T-helper 2 cell (primary cell): ENCODE measurements at places on chromosomes 13 and 19.

GRCh38 chr13:99258946-99259345, 767 bp upstream of the GPR18 start:
- DNase-seq = peak; percentile 85

DNA sequence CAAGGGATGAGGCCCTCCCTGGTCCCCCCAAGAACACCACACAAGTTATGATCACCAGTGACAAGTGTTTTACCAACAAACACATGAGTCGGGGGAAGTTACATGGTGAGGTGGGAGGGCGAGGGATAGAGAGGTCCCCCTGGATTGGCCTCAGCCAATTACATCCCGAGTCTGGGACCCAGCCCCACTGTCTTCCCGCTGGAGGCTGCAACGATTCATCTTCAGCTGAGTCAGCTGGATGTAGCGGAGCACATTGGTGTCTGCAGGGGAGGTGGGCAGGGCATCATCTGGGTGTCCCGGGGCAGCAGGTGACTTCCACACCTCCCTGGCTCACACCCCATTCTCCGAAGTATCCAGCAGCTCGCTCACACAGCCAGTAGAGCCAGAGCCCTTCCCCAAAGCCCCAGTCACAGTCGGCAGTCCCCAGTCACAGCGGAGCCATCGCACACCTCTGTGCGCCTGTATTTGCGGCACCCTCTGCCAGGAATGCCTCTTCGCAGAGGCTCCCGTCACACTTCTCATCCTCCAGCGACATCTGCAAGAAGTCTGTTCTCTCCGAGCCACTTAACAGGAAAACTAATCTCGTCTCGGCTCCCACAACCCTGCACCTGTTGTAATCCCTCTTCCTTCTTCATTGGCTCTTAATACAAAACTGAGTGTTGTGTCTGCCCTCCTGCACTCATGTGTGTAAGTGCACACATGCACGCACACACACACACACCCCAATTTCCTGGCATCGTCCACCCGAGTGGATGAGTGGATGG, 2.0 kb downstream of the TTC9B start:
- DNase-seq = no peak

DNA sequence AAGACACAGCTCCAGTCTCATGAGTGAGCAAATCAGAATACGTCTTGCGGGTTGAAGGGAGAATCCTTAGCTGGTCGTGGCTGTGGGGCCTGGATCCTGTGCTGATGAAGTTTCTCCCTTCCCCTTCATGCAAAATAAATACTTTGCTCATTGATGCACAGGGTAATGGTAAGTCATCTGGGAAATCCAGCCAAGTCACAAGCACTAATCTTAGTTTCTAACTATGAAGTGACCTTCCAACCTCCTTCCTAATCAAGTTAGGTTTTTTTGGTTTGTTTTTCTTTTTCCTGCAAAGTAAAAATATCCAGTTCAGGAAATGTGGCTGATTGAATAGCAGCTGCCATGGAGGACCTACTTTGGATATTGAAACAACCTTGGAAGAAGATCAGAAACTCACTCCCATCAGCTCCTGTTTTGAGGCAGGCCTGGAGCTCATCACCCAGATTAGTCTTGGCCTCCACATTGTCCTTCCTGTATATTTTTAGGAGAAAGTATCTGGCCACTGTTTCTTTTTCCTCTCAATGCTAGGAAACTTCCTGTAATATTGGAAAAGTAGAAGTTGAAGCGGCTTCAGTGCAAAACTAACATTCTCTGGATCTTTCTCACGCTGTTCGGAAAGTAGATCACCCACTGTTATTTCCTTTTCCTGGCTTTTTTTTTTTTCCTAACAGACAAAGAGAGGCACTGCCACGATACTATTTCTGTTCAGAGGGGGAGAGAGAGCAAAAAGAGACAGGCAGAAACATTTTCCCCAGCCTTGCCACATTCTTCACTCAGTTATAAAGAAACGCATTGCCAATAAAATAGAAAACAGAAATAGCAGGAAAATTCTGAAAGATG, 12.3 kb upstream of the ARL11 start:
- no peak for DNase-seq

- no peak for DNase-seq
These were observed 1.1 kb upstream of the MVB12A start for GRCh38 chr19:17418710-17419109.

DNA sequence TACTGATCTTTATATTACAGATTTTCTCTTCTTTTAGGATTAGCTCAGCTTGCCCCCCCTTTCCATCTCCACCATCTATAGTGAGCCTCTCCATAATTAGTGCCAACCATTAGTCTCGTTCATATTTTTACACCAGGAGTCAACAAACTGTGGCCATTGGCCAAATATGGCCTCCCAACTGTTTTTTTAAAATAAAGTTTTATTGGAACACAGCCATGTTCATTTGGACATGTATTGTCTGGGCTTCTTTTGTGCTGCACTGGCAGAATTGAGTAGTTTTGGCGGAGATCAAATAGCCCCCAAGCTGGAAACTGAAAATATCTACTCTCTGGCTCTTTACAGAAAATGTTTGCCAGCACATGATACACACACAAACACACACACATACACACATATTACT, 18.4 kb downstream of the ZNF175 start:
- DNase-seq = no peak

DNA sequence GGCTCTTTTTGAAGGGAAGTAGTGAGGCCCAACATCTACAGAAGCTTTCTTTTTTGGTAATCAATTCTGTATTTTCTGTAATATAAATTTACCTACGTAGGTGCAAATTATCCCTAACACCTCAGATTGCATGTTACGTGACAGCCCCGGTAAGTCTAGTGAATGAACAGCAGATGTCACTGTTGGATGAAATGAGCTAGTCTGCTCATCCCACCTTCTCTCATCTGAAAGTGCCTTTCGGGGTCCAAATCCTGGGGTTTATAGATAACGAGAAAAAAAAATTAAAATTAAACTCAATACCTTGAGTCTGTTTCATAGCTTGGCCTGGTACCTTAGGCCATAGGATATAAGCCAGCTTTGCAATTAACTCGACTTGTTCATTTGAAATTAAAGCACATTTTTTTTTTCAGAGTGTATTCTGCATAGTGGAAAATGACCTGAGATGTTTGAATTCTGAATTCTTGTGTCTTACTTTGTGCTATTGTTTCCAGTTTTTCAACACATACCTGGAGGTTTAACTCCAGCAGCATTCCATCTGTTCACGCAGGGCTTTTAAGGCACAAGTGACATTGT, 548.2 kb downstream of the GPC5 start:
- no peak for DNase-seq

GRCh38 chr19:43461303-43461702, 4.1 kb downstream of the LYPD3 start:
- DNase-seq = no peak

- no peak for DNase-seq
These were observed 427.2 kb downstream of the COG6 start for GRCh38 chr13:40082639-40083038.

DNA sequence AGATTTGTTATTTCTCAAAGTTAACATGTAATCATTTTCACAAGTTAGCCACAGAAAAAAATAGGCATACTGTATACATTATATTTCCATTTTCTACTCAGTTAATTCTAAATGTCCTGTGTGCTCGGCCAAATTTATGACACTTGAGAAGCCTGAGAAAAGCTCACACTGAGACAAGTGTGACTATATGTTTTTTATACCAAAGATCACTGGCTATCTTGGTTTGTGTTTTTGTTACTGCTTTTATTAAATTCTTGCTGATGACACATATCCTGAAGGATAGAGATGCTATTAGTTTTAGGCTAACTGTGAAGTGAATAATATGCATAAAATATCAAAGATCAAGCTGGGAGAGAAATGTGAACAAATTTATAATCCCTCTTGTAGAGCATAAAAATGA, 49.3 kb upstream of the IL17D start:
- no peak for DNase-seq

DNA sequence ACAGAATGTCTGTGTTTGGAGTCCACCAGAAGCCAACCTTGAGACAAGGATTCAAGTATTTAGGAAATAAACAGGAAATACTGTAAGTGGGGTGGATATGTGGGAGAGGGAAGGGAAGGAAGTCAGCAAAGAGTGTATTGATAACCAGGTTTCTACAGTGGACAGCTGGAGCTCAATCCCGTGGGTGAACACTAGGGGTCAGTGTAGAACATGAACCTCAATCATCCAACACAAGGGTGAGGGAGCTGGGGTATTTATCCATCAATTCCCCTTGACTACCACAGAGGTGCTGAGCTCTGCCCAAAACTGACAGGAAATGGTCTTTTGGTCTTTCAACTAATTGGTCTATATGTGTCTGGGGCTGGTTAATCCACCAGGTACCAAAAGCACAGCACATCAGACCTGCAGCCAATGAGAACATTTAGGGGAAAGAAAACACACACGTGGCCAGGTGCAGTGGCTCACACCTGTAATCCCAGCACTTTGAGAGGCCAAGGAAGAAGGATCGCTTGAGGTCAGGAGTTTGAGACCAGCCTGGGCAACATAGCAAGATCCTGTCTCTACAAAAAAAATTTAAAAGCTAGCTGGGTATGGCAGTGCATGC, 5.6 kb upstream of the SYDE1 start:
- no peak for DNase-seq

DNA sequence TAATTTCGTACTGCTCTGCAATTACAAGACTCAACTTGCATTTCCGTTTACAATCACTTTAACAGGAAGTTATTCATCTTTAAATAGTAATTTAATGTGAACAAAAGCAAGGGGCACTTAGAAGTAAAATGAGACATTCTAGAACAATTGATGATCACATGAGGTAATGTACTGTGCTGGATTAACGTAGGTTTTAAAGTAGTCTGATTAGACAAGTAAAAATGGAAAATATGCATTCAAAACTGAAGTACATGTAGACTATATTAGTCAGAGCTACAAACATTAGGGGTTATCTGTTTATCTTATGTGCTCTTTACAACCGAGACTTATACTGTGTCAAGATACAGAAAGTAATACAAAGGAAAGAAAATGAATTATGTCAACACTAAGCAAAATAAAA, 1528.0 kb downstream of the SLITRK5 start:
- DNase-seq = no peak

GRCh38 chr19:40921005-40921897, 39.2 kb upstream of the CYP2A7 start:
- no peak for DNase-seq

GRCh38 chr19:17163652-17164051, 51.5 kb upstream of the USE1 start:
- DNase-seq = no peak

DNA sequence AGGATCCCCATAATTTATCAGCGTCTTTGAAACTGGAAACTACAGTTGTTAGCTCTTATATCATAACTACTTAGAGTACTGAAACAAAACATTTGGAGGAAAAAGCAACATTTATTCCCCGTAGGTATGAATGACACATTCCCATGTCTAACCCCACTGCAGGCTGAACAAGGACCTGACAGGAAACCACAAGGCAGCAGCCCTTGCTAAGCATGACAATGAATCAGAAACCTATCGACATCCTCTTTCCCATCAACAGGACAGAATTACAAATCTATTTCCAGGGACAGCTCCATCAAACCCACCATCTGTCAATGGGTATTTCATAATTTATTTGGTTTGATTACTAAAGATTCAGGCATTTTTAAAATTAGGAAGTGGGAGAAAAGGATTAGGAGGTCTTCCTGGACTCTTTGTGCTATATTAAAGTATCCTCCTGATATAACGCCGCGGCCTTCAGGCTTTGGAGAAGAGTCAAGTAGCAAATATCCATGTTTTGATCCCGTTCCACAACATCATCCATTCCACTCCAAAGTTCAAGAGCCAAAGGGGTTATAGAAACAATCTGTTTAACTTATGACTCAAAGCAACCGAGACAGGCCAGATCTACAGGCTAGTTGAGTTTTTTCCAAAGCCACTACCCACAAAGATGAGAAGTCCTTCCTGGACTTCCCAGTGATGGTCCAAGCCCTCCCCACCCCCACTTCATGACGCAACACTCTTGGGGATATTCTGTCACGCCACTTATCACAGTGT, 51.1 kb downstream of the FAM216B start:
- no peak for DNase-seq

- no peak for DNase-seq
These were observed 478.4 kb downstream of the TSHZ3 start for GRCh38 chr19:30870876-30871275.

GRCh38 chr19:3698974-3699740, 1.1 kb downstream of the PIP5K1C start:
- no peak for DNase-seq

- no peak for DNase-seq
These were observed 881.9 kb downstream of the SLITRK6 start for GRCh38 chr13:84917252-84917878.

- no peak for DNase-seq
These were observed 11.6 kb upstream of the ZNF536 start for GRCh38 chr19:30360376-30361106.

DNA sequence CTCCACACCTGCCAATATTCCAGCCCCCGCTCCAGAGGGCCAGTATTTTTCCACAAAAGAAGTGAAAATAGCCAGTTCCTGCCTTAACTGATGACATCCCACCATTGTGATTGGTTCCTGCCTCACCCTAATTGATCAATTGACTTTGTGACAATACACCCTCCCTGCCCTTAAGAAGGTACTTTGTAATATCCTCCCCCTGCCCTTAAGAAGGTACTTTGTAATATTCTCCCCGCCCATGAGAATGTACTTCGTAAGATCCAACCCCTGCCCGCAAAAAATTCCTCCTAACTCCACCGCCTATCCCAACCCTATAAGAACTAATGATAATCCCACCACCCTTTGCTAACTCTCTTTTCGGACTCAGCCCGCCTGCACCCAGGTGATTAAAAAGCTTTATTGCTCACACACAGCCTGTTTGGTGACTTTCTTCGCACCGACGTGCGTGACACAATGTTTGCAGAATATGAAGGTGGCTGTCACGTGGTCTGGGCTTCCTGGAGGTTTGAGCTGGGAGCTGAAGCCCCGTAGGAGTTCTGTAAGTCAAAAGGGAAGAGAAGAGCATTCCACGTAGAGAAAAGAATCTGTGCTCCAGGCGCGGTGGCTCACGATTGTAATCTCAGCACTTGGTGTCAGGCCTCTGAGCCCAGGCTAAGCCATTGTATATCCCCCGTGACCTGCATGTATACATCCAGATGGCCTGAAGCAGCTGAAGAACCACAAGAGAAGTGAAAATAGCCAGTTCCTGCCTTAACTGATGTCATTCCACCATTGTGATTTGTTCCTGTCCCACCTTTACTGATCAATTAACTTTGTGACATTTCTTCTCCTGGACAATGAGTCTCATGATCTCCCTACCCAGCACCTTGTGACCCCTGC, 6.2 kb upstream of the FUT3 start:
- no peak for DNase-seq
